ENCODE measurements at places on chromosomes 5 and 9.

DNA sequence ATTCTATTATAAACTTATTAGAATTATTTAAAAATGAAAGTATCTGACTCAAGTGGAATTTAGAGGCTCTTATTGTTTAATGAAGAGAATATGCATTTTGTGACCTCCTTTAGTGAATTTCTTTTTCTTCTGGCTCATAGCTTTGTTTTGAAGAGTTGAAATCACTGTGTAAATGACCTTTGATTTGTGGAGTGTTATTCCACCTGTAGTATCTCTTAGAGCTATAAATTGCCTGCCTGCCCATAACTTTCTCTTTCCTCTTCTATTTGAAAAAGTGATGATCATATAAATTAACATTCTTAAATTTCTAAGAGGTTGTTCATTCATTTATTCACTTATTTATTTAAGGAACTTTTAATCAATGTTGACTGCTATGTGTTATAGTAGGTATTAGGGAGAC, 16.1 kb downstream of the CSNK1G3 start:
- no peak for DNase-seq

GRCh38 chr5:150137997-150138396, 17.6 kb downstream of the PDGFRB start:
- DNase-seq = no peak

- DNase-seq = no peak
Observed at GRCh38 chr5:77590347-77590746, 48.2 kb downstream of the OTP start.

GRCh38 chr9:75001719-75002421, 26.2 kb downstream of the CARNMT1 start:
- peak; percentile 81 for DNase-seq

- DNase-seq = no peak
Observed at GRCh38 chr5:77650686-77651085, 12.2 kb upstream of the OTP start.

- DNase-seq = peak; percentile 23
Observed at GRCh38 chr5:45694971-45695803, 993 bp downstream of the HCN1 start.

DNA sequence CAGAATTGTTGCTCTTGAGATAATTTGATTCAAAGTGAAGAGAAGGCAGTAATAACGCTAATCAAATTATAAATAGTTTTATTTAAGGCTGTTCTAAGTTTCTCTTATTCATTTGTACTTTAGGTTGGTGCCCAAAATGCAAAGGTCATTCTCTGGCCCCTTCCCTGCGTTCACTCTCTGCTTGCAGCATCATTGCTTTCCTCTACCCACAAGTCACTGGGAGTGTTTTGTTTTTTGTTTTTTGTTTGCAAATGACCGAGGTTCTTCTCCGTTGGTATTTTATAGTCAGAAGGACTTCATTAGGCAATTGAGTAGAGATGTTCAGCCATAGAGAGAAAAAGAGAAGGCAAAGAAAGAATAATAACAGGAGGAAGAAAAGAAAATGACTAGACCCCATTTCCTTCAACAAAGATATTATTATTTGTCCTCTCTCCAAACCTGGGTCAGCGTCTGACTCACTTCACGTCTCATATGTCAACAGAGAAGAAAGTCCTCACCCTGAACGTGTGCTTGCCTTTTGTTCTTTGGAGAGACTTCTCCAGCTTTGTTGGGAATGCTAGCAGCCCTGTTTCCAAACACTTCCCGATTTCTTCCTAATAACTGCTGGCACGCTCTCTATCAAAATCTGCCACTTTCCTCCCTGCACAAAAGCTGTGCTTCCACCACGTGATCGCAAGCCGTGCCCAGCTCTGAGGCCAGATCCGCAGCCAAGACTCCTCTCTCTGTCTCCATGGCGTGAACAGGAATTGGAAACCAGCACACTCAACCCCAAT, 119.8 kb downstream of the EBF1 start:
- DNase-seq = peak; percentile 50

DNA sequence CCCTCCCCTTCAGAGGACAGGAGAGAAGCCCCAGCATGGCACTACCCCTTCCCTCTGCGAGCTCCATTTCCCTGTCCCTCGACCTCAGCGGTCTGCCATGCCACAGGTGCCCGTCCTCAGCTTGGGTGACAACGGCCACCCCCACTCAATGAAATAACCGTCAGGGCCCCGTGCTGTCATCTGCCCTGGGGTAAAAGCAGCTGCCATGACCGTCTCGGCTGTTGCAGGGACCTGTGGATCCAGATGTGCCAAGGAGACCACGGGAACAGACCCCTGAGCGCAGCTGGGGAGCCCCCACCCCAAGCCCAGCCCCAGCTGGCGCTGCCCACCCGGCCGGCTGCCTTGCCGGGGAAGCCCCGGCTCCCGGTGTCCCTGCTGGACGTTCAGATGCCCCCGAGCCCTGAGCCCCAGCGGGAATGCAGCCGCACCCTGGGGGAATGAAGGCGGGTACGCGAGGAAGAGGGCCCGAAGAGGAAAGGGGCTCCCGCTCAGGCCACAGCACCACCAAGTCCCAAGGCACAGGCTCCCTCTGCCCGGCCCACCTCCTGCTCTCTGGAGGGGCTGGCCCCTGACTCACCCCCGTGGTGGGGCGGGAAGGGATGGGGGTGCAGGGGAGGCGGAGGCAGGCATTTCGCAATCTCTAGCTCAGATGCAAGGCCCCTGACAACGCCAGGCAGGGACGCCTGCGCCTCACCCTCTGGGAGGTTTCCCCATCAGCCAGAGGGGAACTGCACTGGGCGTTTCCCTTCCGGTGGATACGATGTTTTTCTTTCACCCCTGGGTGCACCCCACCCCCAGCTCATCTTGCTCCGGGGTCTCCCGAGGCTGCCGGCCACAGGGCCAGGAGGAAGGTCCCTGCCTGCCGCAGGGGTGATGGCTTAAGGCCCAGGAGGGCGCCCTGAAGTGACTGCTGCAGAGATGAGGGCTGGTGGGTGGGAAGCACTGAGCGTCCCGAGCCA, 49.2 kb downstream of the NACC2 start:
- DNase-seq = no peak

DNA sequence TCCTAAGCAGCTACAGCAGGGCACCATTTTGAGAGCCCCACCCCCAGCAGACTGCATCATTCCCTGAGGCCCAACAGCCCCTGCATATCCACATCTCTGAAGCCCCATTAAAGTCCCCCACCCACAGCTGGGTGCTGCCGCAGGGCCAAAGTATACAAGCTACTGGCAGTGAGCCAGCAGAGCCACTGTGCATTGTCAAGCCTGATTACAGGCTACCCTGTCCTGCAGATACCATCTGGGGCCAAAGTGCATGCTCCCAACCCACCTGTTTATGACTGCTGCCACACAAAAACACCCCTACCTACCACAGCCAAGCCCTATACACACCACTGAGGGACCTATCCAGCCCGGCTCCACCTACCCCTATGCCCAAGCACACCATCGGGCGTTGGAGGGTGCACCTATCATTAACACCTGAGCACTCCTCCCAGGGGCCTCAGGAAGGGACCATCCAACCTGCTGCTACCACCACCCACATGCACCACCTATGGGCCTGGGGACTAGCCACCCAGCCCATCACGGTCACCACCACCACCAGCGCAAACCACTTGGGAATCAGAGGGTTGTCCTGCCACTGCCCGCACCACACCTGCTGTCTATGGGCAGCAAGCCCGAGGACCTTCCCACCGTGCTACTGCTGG, 105.0 kb downstream of the PLPP1 start:
- DNase-seq = no peak

- no peak for DNase-seq
Observed at GRCh38 chr5:6831678-6832671, 118.7 kb downstream of the TENT4A start.

DNA sequence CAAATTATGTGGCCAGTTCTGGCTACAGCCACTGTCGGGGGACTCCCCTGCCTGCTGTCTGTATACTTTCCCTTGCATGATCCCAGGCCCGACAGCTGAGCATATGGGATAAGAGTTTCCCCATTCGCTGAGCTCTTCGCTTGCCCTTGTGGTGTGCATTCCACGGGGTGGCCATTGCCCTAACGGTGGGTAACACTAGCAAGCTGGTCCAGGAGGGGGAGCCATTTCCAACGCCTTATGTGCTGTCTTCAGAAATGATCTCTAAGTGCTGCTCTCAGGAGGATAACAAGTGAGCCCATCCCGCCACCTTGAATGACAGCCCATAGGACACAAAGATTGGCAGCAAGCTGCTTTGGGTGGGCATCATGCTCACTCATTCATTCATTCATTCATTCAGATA, 190.9 kb downstream of the FSTL4 start:
- DNase-seq = no peak

DNA sequence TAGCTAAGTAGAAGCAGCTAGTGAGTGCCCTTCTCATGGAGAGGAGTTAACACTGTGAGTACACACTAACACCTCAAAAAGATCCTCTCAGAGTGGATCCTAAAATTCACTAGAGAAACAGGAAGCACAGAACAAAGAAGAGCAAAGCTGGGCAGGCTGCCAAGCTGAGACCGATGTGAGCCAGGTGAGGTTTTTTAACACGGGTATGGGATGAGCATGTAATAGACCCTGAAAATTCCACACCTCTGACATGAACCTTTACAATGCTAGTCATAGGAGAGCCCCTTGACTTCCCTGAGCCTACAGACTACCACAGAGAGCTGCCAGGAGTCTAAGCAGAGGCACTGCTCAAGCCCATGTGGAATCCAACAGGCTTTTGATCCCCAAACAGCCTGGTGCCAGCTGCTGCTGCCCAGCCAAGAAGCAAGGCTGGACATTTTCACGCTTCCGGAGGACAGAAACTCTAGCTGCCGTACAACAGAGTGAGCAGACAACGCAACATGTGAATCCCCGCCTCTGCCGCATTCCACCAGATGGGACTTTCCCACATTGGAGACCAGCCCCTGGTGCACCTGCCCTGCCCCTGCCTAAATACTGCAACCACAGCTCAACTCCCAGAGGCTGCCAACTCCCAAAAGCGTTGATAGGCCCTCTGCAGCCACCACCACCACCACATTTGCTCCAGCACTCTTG, 280.8 kb downstream of the CDH10 start:
- DNase-seq = no peak

GRCh38 chr5:172902497-172903472, 56.4 kb upstream of the RPL26L1 start:
- no peak for DNase-seq

Data from putamen (tissue), 1 donor.